T-helper 1 cell treated with Interleukin-12 subunit alpha and Interleukin-12 subunit beta and Interleukin-4 antibody, amounts not matched to agents 30 ng/mL and 1 ng/mL, for 36 hours (primary cell): ENCODE measurements at places on chromosomes 1 and 21. TPM values are rescaled to one million over a fixed set of nuclear protein-coding genes. Genes with fewer than 3 reads are reported as not detected.

Gene BNIPL
- total RNA-seq: 0.95 and 2.6 TPM in 2 replicates

Gene EEIG2
- total RNA-seq: 15.4 and 16.3 TPM in 2 replicates

Gene FOXO6
- not detected in 2 replicates for total RNA-seq

Gene TSSK3
- 0.98 and 1.2 TPM in 2 replicates for total RNA-seq

Gene CD1E
- not detected in 2 replicates for total RNA-seq

Gene OR2T27
- not detected in 2 replicates for total RNA-seq

Gene UBE2U
- total RNA-seq: not detected in 2 replicates

Gene LIPI
- total RNA-seq: not detected in 2 replicates

Gene KCNK2
- total RNA-seq: not detected in 2 replicates

Gene MFSD2A
- 6.0 and 6.2 TPM in 2 replicates for total RNA-seq

Gene IL20
- total RNA-seq: not detected in 2 replicates

Gene OR2L13
- not detected in 2 replicates for total RNA-seq

Gene LRP8
- 68.4 and 71.7 TPM in 2 replicates for total RNA-seq

Gene SYT6
- total RNA-seq: not detected in 2 replicates

Gene DIRAS3
- total RNA-seq: not detected in 2 replicates

Gene MECR
- total RNA-seq: 17.0 and 18.0 TPM in 2 replicates

Gene FLG2
- not detected in 2 replicates for total RNA-seq

Gene MRPL55
- 34.6 and 41.1 TPM in 2 replicates for total RNA-seq
